Naive thymus-derived CD4-positive, alpha-beta T cell (primary cell): ENCODE measurements at places on chromosomes 6 and 20. TPM values are rescaled to one million over a fixed set of nuclear protein-coding genes. Genes with fewer than 3 reads are reported as not detected.
A peak's percentile ranks its signal among the peaks of the same experiment; 100 is the strongest.

DNA sequence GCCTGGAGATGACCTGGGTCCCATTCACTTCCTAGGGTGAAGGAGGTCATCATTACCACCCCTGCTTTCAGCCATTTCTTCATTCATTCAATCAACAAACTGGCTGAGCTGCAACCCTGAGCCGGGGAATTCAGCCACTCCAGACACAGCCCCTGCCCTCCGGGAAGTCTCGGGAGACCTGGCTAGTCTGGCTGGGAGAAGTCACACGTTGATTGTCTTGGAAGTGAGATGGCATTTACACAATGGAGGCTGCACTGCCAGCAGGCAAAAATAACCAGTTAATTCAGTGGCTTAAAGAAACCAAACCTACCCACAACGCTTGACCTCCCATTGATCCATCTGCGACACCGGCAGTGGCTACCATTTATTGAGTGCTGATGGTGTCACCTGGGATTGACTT, 2.0 kb upstream of the PMEPA1 start:
- no peak overlapping the region for H3K4me3 ChIP-seq
- H3K27me3 ChIP-seq = no peaks in the 10 kb centered on the region
- no peaks in the 10 kb centered on the region for H3K36me3 ChIP-seq
- H3K27ac ChIP-seq = no peak overlapping the region
- peaks cover 11% of the 10 kb centered on the region for H3K4me1 ChIP-seq
- no peak for DNase-seq

DNA sequence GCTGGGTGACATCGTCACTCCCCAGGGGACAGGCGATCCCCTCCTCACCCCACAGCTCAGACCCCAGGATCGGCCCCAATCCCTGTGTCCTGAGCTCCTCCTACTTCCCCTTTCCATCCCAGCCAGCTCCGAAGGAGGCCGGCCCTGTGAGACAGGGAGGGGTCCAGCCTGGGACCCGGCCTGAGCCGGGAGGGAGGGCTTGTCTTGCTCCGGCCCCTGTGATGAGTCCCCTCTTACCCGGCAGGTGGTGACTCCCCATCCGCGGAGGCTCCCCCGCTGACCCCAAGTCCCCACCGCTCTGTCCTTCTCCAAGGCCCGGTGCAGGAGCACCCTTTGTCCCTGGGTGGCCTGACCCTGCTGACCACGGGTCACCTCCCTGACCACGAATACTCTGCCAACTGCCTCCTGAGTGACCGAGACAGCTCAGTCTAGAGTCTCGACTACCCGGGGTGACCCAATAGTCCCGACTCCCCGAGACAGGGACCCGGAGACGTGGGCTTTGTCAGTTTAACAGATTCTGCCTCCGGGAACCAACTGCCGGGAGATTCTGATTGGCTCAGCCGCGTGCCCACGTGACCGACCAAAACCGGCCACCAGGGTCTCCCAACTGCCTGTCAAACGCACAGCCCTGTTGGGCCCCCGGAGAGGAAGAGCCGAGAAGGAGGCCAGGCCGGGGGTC, 187.4 kb upstream of the PROKR2 start:
- no peaks in the 10 kb centered on the region for H3K36me3 ChIP-seq
- H3K27me3 ChIP-seq = no peaks in the 10 kb centered on the region
- H3K4me3 ChIP-seq = no peak overlapping the region

The BMP7 gene
- not detected in 2 replicates for total RNA-seq

The TUBB2B gene
- total RNA-seq = 0.38 TPM in 1 of 2 replicates, not detected in the other

The RNF217 gene
- total RNA-seq = 1.9 TPM

DNA sequence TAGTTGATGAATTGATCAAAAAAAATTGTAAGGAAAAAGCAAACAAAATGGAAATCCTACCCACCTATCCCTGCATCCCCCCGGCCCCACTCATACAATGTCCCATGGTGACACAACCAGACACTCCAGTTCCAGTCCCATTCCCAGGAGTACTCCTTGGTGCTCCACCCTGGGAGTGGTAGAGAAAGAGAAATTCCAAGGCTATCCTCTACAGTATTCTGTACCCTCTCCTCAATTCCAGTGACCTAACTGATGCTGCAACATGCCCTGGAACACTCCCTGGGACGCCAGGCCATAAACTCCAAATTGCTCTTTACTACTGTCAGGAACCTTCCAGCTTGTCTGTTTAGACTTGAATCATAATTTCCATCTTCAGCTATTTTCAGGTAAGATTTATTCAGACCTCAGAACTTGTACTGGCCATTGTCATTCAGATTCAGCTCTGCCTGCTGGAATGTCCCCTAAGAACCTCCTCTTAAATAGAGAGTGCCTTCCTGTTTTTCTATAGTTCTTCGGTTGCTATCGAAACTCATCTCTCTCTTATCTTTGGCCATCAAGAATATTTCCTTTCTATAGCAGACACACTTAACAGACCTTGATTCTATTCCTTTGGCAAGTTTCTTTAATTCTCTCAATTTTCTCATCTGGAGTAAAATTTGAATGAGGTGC, 8.7 kb downstream of the GPX6 start:
- no peaks in the 10 kb centered on the region for H3K27me3 ChIP-seq
- no peak overlapping the region for H3K27ac ChIP-seq
- H3K4me3 ChIP-seq = no peak overlapping the region
- peak; percentile 17 for DNase-seq
- no peaks in the 10 kb centered on the region for H3K36me3 ChIP-seq
- no peaks in the 10 kb centered on the region for H3K4me1 ChIP-seq
